GM12864 (cell line): ENCODE measurements at places on chromosomes 1 and 21.

GRCh38 chr1:76891931-76892622, 24.8 kb downstream of the ST6GALNAC5 start:
- no peak for DNase-seq

GRCh38 chr1:84632137-84632536, 57.9 kb upstream of the CTBS start:
- no peak for DNase-seq

GRCh38 chr1:242847390-242847993, 323.0 kb upstream of the PLD5 start:
- no peak for DNase-seq

GRCh38 chr1:155892796-155893195, 18.4 kb downstream of the RIT1 start:
- DNase-seq: no peak

- DNase-seq: peak; percentile 48
Observed at GRCh38 chr1:43529206-43529731, 1.4 kb upstream of the PTPRF start.

DNA sequence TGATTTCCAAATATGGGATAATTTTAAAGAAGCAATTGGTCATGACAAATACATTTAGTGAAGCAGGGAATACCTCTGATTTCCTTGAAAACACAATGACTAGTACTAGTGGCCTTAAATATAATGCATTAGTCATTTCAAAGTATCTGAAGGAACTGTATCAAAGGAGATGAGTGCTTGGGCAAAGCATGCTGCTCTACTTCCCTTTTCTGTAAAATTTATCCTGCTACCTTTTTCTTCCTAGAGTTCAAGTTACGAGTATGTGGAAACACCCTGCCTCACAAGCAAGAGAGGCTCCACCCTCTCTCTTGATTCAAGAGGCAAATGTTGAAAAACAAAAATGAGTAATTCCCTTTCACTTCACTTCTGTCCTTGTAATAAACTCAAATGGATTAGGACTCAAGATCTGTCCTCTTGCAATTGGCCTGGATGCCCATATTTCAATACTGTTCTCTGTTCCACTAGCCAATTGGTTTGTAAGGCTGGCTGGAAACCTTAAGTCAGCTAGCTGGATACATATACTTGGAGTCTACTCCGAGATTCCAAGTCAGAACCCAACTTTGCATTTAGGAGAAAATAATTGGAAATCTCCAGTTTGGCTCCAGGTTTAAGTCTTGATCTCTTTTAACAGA, 92.5 kb downstream of the CDC42BPA start:
- DNase-seq: no peak

GRCh38 chr21:43769325-43769958, 6.7 kb downstream of the CSTB start:
- no peak for DNase-seq

GRCh38 chr1:221023482-221023881, 144.2 kb downstream of the HLX start:
- no peak for DNase-seq

GRCh38 chr1:154593390-154593789, 14.6 kb downstream of the ADAR start:
- no peak for DNase-seq

- no peak for DNase-seq
Observed at GRCh38 chr1:71371581-71371980, 290.7 kb upstream of the ZRANB2 start.

DNA sequence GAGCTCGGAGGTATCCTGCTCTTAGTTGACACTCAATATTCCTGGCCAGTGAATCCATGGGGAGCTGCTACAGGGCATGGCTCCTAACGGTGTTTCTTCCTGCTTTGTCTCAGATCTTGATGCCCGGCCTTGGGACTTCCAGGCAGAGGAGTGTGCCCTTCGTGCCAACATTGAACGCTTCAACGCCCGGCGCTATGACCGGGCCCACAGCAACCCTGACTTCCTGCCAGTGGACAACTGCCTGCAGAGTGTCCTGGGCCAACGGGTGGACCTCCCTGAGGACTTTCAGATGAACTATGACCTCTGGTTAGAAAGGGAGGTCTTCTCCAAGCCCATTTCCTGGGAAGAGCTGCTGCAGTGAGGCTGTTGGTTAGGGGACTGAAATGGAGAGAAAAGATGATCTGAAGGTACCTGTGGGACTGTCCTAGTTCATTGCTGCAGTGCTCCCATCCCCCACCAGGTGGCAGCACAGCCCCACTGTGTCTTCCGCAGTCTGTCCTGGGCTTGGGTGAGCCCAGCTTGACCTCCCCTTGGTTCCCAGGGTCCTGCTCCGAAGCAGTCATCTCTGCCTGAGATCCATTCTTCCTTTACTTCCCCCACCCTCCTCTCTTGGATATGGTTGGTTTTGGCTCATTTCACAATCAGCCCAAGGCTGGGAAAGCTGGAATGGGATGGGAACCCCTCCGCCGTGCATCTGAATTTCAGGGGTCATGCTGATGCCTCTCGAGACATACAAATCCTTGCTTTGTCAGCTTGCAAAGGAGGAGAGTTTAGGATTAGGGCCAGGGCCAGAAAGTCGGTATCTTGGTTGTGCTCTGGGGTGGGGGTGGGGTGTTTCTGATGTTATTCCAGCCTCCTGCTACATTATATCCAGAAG, 16.7 kb downstream of the ALX3 start:
- no peak for DNase-seq

DNA sequence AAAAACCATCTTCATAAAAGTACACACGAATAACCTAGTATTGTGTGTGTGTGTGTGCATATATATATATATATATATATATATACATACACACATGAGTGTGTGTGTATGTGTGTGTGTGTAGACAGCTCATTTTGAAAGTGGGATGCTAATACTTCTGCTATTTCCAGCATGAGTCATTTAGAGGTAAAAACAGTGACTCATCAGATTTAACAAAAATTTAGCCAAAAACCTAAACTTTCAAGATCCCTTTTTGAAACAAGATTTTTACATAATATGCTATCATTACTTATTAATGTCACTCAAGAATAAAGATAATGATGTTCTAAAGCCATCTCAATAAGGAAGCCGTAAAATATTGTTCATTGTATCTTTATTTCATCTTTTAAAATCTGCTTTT, 35.6 kb upstream of the ADGRL4 start:
- DNase-seq: peak; percentile 30

GRCh38 chr21:37043818-37044217, 29.1 kb downstream of the PIGP start:
- DNase-seq: no peak

GRCh38 chr1:99727575-99728185, 38.8 kb downstream of the FRRS1 start:
- no peak for DNase-seq

- DNase-seq: no peak
Observed at GRCh38 chr1:117162816-117163215, 41.3 kb upstream of the TRIM45 start.
